ENCODE measurements at places on chromosomes 16 and 17. TPM values are rescaled to one million over a fixed set of nuclear protein-coding genes. Genes with fewer than 3 reads are reported as not detected.

Gene MAP2K3
- polyA plus RNA-seq: 54.6 TPM

Gene KRT27
- polyA plus RNA-seq: 0.09 TPM

Gene TMED6
- polyA plus RNA-seq: 1.2 TPM

Gene ST6GALNAC1
- polyA plus RNA-seq: 13.2 TPM

Gene CRHR1
- not detected for polyA plus RNA-seq

Gene ELOB
- 247 TPM for polyA plus RNA-seq

Gene PRSS36
- polyA plus RNA-seq: 2.6 TPM

Gene ROGDI
- 47.5 TPM for polyA plus RNA-seq

Gene C16orf95
- 1.2 TPM for polyA plus RNA-seq

Gene ARL5C
- polyA plus RNA-seq: not detected

Gene CD300LB
- 1.0 TPM for polyA plus RNA-seq

Gene DNAI2
- polyA plus RNA-seq: 0.35 TPM

Gene TNFRSF17
- 9.5 TPM for polyA plus RNA-seq

DNA sequence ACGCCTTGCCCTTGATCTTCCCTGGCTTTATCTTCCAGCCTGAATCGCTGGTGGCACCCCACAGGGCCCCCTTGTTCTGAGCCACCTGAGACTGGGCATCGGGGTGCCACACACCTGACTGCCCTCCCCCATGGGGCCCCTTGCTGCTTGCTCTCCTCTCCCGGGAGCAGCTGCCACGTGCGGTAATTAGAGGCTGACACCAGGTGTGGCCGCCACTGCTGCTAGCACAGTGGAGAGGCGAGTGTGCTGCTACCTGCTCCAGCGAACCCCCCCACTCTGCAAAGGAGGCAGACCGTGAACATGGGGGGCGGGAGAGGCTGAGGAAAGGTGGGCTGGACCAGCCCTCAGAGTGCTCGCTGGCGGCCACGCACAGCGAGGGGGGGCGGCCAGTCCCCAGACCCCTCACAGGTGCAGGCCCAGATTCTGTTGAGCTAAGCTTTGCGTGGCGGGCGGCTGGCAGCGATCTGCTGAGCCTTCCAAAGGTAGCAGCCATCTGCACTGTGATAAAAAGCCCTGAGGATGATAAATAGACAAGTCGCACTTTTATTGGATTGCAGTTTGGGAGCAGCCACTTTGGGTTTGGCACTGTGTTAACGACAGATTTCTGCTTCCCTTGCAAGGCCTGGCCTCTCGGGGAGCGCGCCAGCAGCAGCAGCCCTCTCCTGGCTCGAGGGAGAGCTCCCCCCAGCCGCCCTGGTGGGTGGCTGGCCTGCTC is 167.9 kb upstream of the GSE1 start:
- DNase-seq: no peak
- H3K27ac ChIP-seq: no peak overlapping the region
- peaks cover 19% of the 10 kb centered on the region for H3K4me1 ChIP-seq
- H3K4me3 ChIP-seq: no peak overlapping the region
- no peaks in the 10 kb centered on the region for H3K36me3 ChIP-seq

- no peaks in the 10 kb centered on the region for H3K4me1 ChIP-seq
- no peak for DNase-seq
- no peaks in the 10 kb centered on the region for H3K27me3 ChIP-seq
- H3K4me3 ChIP-seq: no peak within 1 kb of the TSS
- no peaks in the 10 kb centered on the region for H3K36me3 ChIP-seq
- no peak within 1 kb of the TSS for H3K27ac ChIP-seq
Observed at GRCh38 chr17:69141431-69142174, at the start of gene ABCA6. Gene ABCA6 (minus strand): TSS chr17:69141895. CDS start chr17:69140703, 1,192 bp downstream.

GRCh38 chr16:2988590-2989099 is 8.4 kb upstream of the PKMYT1 start:
- H3K4me3 ChIP-seq: no peak overlapping the region
- no peak overlapping the region for H3K27ac ChIP-seq
- no peaks in the 10 kb centered on the region for H3K36me3 ChIP-seq
- H3K4me1 ChIP-seq: peaks cover 3% of the 10 kb centered on the region

GRCh38 chr16:81808933-81809480 is 29.9 kb downstream of the PLCG2 start:
- H3K4me1 ChIP-seq: peaks cover 30% of the 10 kb centered on the region
- peak overlapping the region; percentile 74 for H3K27ac ChIP-seq

- peaks cover 50% of the 10 kb centered on the region for H3K27me3 ChIP-seq
- no peak for DNase-seq
- peaks cover 21% of the 10 kb centered on the region for H3K4me1 ChIP-seq
- H3K27ac ChIP-seq: peak overlapping the region; percentile 83
- peak overlapping the region; percentile 84 for H3K4me3 ChIP-seq
Observed at GRCh38 chr16:4316108-4316863, 419 bp downstream of the GLIS2 start.

DNA sequence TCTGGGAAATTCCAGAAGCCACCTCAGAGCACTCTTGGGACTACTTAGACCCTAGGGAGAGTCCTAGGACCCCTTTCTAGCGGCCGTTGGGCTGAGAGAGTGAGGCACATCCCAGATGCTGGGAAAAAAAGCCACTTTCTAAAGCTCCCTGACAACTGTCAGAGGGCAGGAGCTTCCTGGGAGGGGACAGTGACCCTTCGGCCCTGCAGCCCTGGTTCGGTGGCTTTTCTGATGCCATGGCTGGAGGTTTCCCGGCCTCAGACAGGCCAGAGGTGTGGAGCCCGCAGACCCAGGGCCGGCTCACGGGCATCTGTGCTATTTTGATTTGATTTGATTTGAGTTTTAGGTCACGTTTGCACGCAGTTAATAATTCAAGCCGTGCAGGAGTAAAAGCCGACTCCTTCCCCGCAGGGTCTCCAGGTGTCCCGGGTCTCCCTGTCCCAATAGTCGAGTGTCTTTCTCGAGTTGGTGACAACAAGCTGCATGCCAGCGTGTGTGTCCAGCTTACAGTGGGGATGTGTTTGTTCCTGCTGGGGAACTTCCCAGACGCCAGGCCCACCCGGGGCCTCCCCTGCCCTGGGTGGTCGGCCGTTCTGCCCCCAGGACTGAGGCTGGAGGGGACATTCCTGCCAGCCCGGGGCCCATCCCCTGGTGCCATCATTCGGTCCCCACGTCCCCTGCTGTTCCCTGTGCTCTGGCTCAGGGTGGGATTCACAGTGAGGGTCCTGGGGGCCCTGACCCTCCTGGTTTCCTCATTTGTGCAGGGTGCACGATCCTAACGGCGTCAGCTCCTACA is 1.0 kb upstream of the CBFA2T3 start:
- peak overlapping the region; percentile 59 for H3K4me3 ChIP-seq
- H3K36me3 ChIP-seq: no peaks in the 10 kb centered on the region
- DNase-seq: no peak
- H3K27me3 ChIP-seq: peaks cover 2% of the 10 kb centered on the region

DNA sequence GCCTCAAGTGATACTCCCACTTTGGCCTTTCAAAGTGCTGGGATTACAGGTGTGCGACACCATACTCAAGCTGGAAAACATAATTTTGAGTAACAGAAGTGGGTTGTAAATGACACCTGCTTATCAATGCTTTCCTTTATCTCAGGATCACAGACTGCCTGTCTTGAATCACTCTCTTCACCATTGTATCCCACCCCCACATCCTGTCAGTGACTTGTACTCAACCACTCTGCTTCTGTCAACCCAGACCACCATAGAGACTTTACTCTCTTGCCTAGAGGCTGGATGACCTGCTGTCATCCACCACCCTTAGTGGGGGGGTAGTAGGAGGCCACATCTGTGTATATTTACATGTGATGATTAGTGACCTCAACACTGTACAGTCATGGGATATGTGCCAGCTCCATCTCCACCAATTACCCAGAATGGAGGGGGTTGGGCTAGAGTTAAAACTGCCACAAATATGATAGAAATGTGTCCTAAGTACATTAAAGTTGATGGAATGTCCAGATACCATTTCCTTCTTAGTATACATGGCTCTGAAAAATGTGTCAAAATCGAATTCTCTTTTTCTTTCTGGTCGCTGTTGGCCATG is 338.7 kb downstream of the GRIN2A start:
- H3K4me3 ChIP-seq: no peak overlapping the region
- no peak overlapping the region for H3K27ac ChIP-seq
- no peak for DNase-seq

DNA sequence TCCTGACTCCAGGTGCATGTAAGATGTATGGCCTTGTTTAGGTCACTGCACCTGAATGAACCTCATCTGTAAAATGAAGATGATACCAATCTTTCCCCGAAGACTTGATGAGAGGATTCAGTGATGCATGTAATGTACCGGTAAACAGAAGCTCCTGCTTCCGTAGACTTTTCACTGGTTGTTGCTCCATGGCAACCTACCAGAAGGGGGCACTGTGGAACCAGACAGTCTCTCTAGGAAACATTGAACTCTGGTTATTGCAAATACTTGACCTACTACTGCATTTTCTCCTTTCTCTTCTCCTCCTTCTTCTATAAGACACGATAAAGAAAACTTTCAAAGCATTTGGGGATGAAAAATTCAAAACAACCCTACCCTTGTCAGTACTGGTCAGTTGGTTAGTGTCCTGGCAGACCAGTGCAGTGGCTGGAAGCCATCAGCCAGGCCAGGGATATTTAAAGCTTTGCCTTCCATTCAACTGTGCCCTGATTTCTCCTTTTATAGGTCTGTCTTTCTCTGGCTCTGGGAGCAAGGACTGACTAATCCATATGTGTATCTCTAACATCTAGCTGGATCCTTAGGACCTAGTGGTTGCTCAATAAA is 667.4 kb upstream of the SALL1 start:
- no peaks in the 10 kb centered on the region for H3K4me1 ChIP-seq
- H3K4me3 ChIP-seq: no peak overlapping the region
- no peak for DNase-seq
- H3K27ac ChIP-seq: no peak overlapping the region

GRCh38 chr17:83196024-83196365 is 116.6 kb downstream of the METRNL start:
- H3K36me3 ChIP-seq: no peaks in the 10 kb centered on the region
- peaks cover 41% of the 10 kb centered on the region for H3K4me1 ChIP-seq
- no peaks in the 10 kb centered on the region for H3K27me3 ChIP-seq
- DNase-seq: no peak
- no peak overlapping the region for H3K27ac ChIP-seq

- no peak overlapping the region for H3K4me3 ChIP-seq
- no peaks in the 10 kb centered on the region for H3K36me3 ChIP-seq
- peaks cover 38% of the 10 kb centered on the region for H3K4me1 ChIP-seq
Observed at GRCh38 chr16:67397812-67398545, 4.7 kb upstream of the TPPP3 start.

GRCh38 chr17:40112191-40112711 is 9.5 kb upstream of the MSL1 start:
- no peaks in the 10 kb centered on the region for H3K27me3 ChIP-seq
- peak overlapping the region; percentile 80 for H3K27ac ChIP-seq
- peaks cover 68% of the 10 kb centered on the region for H3K4me1 ChIP-seq
- no peaks in the 10 kb centered on the region for H3K36me3 ChIP-seq

GRCh38 chr17:78179372-78179771 is 7.5 kb downstream of the TK1 start:
- H3K36me3 ChIP-seq: peaks cover 22% of the 10 kb centered on the region
- no peak for DNase-seq

GRCh38 chr16:3158510-3159314 is 23.9 kb downstream of the ZNF213 start:
- H3K36me3 ChIP-seq: no peaks in the 10 kb centered on the region
- H3K27ac ChIP-seq: peak overlapping the region; percentile 86
- no peaks in the 10 kb centered on the region for H3K27me3 ChIP-seq
- DNase-seq: peak; percentile 95

GRCh38 chr16:46789499-46790414 is 41.2 kb downstream of the C16orf87 start:
- peaks cover 42% of the 10 kb centered on the region for H3K4me1 ChIP-seq
- H3K27me3 ChIP-seq: no peaks in the 10 kb centered on the region
- no peaks in the 10 kb centered on the region for H3K36me3 ChIP-seq

- H3K27me3 ChIP-seq: peaks cover 19% of the 10 kb centered on the region
- no peaks in the 10 kb centered on the region for H3K4me1 ChIP-seq
- H3K36me3 ChIP-seq: no peaks in the 10 kb centered on the region
Observed at GRCh38 chr16:86083382-86084002, 184.5 kb downstream of the IRF8 start.

GRCh38 chr17:2086306-2086705 is 31.4 kb downstream of the HIC1 start:
- no peak overlapping the region for H3K4me3 ChIP-seq
- peak overlapping the region; percentile 54 for H3K27ac ChIP-seq
- H3K36me3 ChIP-seq: peaks cover 5% of the 10 kb centered on the region
- H3K4me1 ChIP-seq: peaks cover 84% of the 10 kb centered on the region
- H3K27me3 ChIP-seq: no peaks in the 10 kb centered on the region
- DNase-seq: peak; percentile 20

- H3K4me3 ChIP-seq: no peak overlapping the region
- H3K36me3 ChIP-seq: no peaks in the 10 kb centered on the region
- no peaks in the 10 kb centered on the region for H3K4me1 ChIP-seq
- DNase-seq: no peak
- H3K27me3 ChIP-seq: no peaks in the 10 kb centered on the region
Observed at GRCh38 chr16:87150262-87150661, 166.9 kb downstream of the C16orf95 start.

GRCh38 chr16:84593825-84594724 is 23.8 kb downstream of the COTL1 start:
- peak; percentile 97 for DNase-seq
- peak overlapping the region; percentile 37 for H3K4me3 ChIP-seq
- H3K27ac ChIP-seq: peak overlapping the region; percentile 90
- no peaks in the 10 kb centered on the region for H3K27me3 ChIP-seq

GRCh38 chr16:64654178-64654577 is 467.7 kb downstream of the CDH11 start:
- H3K4me1 ChIP-seq: no peaks in the 10 kb centered on the region
- no peaks in the 10 kb centered on the region for H3K27me3 ChIP-seq
- DNase-seq: no peak
- no peaks in the 10 kb centered on the region for H3K36me3 ChIP-seq
- no peak overlapping the region for H3K27ac ChIP-seq
